NCI-H748 treated with DMSO at 0.1 percent for 48 hours (cell line): ENCODE measurements at places on chromosomes 6 and 20.

- no peak for DNase-seq
These were observed 104.0 kb downstream of the BANF2 start for GRCh38 chr20:17803765-17804164.

DNA sequence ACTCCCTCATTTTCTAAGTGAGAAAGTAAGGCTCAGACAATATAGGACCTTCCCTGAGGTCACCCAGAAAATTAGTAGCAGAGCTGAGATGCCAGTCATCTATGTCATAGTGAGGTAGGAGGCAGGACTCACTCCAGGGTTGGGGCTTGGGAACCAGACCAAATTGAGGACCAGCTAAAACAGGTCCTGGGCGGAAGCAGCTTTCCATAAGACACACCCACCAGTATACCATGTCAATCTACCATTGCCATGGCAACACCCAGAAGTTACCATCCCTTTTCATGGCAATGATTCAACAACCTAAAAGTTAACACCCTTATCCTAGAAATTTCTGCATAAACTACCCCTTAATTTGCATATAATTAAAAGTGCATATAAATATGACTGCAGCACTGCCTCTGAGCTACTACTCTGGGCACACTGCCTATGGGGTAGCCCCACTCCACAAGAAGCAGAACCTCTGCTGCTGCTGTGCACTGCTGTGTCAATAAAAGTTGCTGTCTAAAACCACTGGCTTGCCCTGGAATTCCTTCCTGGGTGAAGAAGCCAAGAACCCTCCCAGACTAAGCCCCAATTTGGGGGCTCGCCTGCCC, 30.3 kb upstream of the OCSTAMP start:
- DNase-seq: no peak

- no peak for DNase-seq
These were observed 882 bp upstream of the FAM184A start for GRCh38 chr6:119079283-119079809.

DNA sequence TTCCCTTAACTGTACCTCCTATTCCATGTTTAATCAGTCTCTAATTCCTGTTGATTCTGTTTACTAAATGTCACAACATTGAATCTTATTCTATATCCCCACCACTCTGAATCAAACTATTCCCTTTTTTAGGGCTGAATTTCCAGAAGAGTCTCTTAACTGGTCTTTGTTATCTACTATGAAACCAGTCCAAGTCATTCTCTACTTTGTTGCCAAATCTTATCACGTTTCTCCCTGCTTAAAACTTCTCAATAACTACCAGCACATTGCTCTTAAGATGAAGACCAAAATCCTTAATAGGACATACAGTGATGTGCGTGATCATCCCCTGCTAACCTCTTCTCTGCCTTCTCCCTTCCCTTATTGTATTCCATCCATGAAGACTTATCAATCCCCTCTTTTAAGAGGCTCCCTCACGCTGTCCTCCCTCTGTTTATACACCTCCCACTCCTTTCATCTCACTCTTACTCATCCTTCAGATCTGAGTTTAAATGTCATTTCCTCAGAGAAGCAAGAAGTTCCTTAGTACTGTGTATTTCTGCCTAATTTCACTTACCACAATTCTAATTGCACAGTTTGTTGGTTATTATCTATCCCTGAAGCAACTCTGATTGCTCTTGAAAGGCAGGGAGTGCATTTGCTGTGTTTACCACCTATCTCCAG, 143.0 kb upstream of the AHI1 start:
- no peak for DNase-seq

GRCh38 chr6:100440935-100441334, 23.8 kb downstream of the SIM1 start:
- DNase-seq: no peak

DNA sequence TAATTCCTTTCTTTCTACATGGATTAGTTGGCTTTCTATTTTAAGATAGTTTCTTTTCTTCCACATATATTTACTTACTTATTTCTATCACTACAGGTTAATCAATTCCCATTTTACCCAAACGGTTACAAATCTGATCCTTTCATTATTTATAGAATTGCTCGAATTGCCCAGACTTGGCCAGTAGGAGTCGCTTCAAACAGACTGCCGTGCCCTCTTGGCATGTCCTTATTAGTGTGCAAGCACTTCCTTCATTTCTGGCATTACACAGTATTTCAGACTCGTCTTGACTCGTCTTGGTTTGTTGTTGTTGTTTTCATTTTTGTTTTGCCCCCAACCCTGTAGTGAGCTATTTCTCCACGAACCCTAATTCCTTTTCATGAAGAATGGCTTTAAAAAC, 74.6 kb downstream of the SAMD3 start:
- no peak for DNase-seq

DNA sequence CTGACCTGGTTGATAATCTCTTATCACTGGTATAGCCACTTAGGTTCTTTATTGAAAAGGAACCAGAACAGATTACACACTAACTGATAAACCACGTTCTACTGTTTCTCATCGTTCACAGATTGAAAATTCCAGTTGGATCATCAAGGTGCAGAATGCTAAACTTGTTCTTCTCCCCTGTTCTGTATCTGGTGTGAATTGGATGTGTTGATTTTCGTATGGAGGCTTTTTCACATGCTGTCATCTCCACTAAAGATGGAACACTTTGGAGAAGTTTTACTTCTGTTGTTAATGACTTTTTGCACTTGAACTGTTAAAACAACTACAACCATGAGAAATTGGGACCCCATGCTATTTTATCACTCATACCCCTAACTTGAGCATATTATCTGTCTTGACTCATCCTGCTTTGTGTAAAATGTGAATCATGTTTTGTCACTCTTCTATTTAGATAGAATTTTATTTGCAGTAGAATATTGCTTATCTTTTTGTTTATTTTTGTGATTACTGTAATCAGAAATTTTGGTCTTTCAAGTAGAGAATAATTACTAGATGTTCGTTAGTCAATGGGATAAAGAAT, 17.5 kb downstream of the VAPB start:
- no peak for DNase-seq

DNA sequence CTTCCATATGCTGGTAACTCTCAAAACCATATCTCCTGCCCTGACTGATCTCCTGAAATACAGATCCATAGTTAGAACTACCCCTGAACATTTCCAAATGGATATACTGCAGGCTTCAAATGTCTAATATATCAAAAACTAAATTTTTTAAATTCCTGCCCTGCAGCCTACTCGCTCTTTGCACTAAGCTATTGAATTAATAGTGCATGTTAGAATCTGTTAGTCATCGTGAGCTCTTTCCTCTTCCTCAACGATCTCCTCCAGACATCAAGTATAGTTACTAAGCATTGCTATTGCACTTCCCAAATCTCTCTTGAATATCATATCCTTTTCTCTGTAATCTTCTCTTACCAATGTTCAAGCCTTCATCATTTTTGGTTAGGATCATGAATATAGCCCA, 26.0 kb upstream of the RSPO3 start:
- DNase-seq: no peak

DNA sequence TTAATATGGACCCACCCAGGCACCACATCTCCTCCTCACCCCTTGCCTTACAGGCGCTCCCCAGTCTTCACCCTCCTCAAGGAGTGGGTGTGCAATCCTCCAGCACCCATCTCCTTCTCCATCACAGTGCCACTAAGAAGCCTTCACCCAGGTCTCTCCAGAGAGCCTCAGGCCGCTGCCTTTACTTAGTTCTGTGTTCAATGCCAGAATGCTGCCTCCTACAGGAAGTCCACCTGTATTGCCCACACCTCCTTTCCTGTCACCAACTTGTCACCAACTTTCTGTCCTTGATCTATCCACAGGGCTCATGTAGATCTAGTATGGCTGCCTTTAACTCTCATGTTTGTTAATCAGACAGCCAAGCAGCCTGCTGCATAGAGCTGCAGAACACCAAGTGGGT, 586 bp upstream of the LST1 start:
- no peak for DNase-seq

- DNase-seq: no peak
These were observed 228.2 kb downstream of the MYLK4 start for GRCh38 chr6:2522521-2522920.

GRCh38 chr20:4817230-4817671, 95.5 kb downstream of the PRND start:
- DNase-seq: no peak

DNA sequence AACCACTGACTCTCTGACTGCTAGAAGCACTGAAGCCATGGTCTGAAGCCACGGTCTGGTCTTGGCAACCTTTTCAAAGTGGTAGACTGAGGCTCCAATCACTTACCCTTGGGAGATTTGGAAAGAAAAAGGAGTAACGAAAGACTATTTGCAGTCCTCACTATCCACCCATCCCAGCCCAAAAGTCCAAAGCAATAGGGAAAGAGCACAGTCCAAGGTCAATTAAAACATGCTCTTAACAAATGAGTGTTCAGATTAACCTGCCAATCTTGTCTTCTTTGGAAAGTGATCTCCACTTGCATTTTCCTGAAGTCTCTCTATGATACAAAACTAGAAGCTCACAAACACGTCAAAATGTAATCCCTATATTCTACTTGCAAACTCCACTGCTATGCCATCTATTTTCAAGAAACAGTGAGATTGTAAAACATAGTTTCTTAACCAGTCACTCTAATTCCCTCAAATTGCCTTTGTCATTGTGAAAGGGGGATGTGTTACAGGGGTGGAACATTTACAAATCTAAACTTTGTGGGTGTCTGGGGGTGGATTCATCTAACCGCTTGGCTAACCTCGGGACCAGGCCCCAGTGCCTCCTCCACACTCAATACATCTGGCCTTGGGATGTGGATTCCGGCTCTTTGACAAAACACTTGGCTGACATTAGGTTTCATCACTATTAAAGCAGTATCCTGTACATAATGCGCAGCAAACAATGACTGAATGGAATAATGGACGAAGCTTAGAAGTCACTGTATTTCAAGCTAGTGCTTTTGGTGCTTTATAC, 56.4 kb downstream of the B4GALT5 start:
- DNase-seq: no peak

DNA sequence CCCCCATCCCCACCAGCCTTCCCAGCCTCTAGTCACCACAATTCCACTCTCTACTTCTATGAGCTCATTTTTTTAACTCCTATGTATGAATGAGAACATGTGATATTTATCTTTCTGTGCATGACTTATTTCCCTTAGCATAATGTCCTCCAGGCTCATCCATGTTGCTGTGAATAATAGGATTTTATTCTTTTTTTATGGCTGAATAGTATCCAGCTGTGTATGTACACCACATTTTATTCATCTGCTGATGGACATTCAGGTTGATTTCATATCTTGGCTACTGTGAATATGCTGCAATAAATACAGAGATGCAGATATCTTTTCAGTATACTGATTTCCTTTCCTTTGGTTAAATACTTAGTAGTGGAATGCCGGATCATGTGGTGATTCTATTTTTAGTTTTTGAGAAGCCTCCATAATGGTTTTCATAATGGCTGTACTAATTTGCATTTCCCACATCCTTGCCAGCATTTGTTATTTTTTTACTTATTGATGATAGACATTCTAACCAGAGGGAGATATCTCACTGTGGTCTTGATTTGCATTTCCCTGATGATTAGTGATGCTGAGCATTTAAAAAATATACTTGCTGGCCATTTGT, 194.9 kb downstream of the PACRG start:
- no peak for DNase-seq

- no peak for DNase-seq
These were observed 8.2 kb downstream of the ARHGAP40 start for GRCh38 chr20:38609815-38610214.
